ENCODE measurements at places on chromosomes 2 and 18.
A peak's percentile ranks its signal among the peaks of the same experiment; 100 is the strongest.

- DNase-seq: no peak
These were observed 116.3 kb upstream of the CREB1 start for GRCh38 chr2:207413376-207413907.

GRCh38 chr2:230690439-230690838 is 22.2 kb upstream of the CAB39 start:
- no peak for DNase-seq

DNA sequence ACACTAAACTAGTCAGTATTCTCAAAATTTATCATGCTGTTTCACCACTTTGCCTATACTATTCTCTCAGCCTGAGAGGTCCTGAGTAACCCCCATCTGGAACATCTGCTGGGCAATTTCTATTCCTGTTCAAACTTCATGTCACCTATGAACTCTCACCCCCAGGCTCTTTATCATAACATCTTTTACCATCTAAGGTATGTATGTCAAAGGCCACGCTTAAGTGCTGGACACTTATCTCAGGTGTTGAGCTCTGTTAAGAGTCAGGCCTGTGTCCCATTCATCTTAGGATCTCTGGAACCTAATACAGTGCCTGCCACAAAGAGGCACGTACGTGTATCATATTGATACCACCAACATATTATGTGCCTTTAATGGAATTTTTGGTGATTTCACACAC is 4.9 kb downstream of the AAK1 start:
- DNase-seq: no peak

GRCh38 chr2:109467701-109468100 is 146.1 kb downstream of the SEPTIN10 start:
- DNase-seq: no peak

- DNase-seq: no peak
These were observed 9.4 kb downstream of the FBLN7 start for GRCh38 chr2:112147382-112148168.

DNA sequence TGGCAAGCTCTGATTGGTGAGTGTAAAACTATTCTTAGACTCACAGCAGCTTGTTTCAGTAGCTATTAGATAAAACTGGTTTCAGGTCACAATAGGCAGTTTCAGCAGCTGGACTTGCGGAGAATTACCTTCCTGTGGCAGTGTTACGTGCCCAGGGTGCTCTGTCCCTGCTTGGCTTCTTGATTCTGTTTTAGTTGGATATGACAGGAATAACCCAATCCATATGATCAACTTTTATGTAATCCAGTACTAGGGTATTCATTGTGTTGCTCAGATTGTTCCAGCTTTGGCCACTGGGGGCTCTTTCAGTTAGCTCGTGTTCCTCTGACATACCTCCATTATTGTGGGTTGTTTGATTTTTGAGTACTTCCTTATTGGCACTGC is 43.1 kb downstream of the INPP4A start:
- peak; percentile 21 for DNase-seq
